ENCODE measurements at places on chromosomes 2 and 18.

DNA sequence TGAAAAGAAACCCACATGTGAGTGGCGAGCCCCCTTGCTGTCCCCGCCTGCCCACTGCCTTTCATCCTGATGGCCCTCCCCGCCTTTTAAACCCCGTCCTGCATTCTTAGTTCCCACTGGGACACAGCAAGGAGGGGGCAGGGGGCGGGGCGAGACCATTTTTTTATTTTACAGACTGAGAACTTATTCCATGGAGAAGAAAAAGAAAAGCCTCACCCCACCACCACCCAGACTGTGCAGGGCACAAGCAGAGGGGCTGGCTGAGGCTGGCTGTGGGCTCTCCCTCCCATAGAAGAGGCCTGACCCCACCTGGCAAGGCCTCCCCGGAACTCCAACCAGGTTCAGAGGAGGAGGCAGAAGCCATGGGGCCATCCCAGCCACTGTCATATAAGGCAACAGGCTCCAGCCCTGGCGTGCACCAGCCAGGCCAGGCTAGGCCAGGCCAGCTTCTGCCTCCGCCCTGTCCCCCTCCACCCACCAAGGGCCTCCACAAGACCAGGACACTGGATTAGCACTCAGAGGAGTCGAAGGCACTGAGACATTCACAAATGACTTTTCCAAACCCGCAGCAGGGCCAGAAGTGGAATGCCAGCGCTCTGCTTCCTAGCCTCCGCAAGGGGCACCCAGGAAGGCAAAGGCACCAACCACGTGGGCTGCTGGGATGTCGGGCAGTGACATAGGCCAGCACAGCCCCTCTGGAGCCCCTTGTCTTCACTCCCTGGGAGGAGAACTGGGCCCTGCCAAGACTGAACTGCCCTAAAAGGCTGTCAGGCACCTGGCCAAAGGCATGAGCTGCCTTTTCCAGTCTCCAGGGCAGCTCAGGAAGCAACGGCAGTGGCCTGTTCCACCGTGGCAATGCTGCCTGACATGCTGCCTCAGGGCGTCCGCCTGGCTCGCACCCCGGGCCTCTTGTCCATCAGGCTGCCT lies 37.5 kb upstream of the SEMA4C start:
- no peak for DNase-seq

- DNase-seq: no peak
Measured at GRCh38 chr18:45330170-45330594, 285.1 kb upstream of the SLC14A2 start.

GRCh38 chr2:20421336-20421987 lies 25.4 kb upstream of the RHOB start:
- no peak for DNase-seq

DNA sequence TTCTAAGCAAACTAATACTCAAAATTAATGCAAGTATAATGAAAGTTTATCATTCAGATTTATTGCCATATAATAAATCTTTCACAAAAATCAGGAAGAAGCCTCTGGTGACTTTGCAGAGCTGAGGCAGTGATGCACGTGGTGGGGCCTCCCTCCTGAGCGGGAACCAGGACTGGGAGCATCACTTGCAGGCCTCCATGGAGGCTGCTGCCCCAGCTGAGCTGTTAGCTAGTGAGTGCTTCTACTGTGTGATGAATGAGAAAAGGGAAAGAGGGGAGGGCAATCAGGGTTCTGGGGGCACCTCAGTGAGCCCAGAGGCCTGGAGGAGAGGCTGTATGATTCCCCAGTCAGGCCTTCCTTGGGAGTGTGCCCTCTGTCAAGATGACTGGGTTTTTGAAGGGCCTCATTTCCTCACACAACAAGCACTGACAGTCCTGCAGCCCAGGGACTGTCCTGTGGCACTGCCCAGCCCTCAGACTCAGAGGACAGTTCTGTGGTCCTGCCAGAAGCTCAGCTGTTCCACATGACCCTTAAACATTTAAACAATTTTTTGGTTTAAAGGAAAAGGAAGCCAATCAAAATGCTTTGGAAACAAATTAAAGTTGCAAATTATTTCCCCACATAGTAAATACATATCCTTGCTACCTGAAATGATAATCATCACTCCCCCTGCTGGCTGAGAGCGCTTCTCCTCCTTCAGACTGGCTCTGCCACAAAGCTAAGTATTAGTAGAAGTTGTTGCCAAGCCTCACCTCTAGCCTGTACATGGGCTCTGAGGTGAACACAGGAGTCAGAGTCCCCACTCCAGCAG lies 90.9 kb upstream of the SMAD7 start:
- DNase-seq: no peak

GRCh38 chr2:102083393-102083703 lies 59.2 kb upstream of the IL1R1 start:
- DNase-seq: no peak

DNA sequence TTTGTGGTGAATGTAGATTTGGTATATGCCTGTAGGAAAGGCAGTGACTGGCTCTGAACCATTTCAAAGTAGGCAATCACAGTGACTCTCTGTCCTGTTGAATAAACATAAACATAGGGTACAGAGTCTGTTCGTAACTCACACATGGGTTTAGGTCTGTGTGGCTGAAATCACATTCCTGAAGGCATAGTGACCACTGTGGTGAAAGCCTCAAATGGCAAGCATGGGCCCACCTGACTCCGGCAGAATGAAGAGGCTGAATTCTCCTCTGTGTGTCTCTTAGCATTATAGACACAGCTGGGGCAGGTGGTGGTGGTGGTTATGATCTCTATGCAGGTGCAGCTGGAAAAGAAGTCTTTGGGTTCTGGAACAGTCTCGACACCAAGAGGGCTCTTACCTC lies 61.2 kb downstream of the ITGA6 start:
- DNase-seq: no peak

- no peak for DNase-seq
Measured at GRCh38 chr2:185833864-185834263, 95.3 kb downstream of the FSIP2 start.

- no peak for DNase-seq
Measured at GRCh38 chr2:168910330-168910729, 9.2 kb downstream of the G6PC2 start.

GRCh38 chr2:9122367-9122766 lies 84.2 kb upstream of the ASAP2 start:
- no peak for DNase-seq

DNA sequence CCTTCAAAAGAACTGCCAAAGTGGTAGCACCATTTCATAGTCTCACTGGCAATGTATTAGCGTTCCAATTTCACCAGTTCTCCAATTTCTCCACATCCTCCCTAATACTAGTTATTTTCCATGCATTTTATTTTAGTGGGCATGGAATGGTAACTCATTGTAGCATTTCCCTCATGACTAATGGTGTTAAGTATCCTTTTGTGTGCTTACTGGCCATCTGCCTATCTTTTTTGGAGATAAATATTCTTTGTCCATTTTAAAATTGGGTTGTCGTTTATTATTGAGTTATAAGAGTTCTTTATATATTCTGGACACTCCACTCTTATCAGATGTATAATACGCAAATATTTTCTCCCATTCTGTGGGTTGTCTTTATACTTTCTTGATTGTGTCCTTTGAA lies 107.1 kb downstream of the THADA start:
- no peak for DNase-seq

DNA sequence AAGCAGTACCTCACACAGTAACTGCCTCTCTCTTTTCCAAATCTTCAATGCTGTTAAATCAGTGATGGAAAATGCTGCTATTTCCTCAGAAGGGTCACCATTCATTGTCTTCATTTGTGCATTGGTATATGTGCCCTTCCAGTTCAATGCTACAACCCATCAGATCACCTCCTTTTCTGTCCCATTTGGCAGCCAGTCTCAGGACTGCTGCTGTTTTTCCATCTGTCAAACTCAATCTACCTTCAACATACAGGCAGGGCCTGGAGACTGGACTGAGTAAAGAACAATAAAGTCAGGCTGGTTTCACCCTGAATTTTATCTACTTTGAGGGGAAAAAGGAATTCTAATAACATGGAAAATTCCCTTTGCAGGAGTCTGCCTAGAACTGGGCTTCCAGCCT lies 17.9 kb downstream of the ZNF385B start:
- DNase-seq: no peak

GRCh38 chr2:126739141-126739540 lies 83.2 kb downstream of the GYPC start:
- DNase-seq: no peak

DNA sequence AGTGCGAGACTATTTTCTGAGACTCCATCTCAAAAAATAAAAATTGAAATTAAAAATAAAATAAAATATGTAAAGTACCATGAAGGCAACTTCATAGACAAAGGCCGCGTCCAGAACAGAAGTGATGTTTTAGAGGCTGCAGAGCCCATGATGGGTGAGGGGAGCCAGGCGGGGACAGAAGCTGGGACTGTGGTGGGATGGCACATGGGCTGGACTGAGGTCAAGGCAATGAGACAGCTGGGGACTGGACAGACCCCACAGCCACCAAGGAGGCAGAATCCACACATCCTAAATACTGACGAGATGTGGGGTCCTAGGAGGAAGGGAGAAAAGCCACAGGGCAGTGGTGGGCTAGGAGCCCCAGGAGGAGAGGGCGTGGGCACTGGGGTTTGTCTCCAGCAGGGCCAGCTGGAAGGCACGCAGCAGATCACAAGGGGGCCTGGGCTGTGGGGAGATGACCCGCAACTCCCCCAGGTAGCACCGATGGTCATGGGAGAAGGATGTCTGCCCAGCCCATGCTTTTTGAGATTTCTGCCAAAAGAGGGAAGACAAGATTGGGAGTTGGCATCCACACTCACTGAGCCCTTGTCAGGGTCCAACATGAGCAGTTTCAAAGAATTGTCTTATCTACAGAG lies 74.3 kb downstream of the KCNF1 start:
- DNase-seq: no peak

DNA sequence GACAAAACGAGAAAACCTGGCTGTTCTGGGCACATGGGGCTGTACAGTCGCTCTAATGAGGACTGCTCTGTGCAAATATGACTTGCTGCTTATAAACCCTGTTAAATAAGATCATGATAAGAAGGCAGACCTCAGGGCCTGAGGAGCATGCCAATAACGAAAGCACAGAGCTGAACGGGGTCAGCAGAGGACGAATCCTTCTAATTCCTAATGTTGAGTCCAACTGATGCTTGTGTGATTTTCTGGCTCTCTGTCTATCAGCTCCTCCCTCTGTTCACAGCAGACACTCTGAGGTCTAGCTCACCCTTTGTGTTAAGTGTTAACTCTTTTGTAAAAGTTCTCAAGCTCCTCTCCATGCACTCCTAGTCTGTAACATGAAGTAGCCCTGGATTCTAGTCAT lies 167.2 kb upstream of the REV1 start:
- DNase-seq: no peak

DNA sequence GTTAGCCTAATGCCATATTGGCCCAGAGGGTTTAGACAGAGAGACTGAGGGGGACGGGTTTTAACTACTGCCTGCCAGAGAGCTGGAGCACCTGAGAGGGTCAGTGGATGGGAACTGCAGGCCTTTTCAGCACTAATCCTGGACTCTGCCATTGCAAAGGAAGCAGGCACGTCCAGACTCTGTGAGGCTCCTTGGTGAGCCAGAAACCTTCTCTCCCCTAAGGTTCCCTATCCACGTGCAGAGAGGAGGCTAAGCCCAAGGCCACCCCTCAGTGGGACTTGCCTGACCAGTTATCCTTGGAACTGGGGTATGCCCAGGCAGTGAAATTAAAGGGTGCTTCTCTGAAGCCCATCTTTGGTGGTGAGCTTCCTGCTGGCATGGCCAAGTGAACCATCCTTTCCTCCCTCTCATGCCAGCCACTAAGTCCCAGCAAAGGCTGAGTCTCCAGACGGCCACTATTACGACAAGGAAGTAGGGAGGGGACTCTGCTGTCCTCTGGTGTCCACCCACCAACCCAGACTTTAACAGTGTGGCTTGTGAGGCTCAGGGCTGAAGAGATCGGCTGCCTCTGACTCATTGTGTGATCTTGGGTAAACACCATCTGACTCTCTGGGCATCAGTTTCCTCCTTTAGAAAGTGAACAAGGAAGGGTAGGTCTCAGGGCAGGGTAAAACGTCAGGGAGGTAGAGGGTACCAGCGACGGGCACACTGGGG lies 3.9 kb upstream of the MLPH start:
- no peak for DNase-seq

- DNase-seq: no peak
Measured at GRCh38 chr2:23826771-23827170, 100.2 kb downstream of the ATAD2B start.

DNA sequence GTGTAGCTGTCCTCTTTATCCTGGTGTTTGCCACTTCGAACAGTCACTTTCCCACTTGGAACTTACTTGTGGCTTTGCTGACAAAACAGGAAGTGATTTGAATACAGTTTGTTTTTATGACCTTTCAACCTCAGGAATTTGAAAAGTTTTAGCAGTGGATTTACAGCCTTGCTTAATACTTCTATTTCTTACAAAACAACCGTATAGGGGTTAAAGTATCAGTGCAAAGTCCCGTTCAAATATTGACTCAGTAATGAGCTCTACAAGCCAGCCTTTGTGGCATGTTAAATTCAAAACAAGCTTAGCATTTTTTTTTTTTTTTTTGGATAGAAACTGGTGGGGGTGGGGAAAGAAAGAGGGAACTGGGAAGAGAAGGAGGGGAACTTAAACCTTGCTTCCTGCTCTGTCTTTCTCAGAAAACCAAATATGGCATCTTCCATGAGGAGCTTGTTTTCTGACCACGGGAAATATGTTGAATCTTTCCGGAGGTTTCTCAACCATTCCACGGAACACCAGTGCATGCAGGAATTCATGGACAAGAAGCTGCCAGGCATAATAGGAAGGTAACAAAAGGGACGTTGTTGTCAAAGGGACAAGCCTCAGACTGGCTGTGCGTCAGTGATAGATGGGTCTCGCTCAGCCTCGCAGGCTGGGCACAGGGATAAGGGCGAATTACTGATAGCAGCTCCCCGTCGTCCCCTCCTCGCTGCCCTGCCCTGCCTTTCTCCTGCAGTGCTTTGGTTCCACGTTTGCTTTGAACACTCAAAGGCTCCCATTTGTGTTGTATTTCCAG lies at the start of gene HNMT:
TSS of gene HNMT (plus strand) at position 408 of the 793 bp plus-strand sequence. CDS start at position 427, 19 bp downstream.
- no peak for DNase-seq

- no peak for DNase-seq
Measured at GRCh38 chr2:69213782-69214181, 173.2 kb downstream of the GFPT1 start.

DNA sequence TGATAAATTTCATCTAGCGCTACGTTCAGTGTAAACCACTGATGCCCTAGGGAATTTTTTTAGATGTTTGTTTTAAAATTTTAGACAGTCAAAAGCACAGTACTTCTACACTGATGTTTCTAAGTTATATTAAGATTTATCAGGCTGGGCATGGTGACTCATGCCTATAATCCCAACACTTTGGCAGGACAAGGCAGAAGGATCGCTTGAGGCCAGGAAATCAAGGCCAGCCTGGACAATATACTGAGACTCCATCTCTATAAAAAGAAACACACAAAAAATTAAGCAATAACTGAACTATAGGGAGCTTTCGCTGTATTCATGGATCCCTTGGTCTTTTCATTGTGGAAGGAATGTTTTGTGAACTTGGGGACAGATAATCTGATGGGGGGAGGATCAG lies 50.6 kb upstream of the MAPRE2 start:
- no peak for DNase-seq

GRCh38 chr2:69011611-69012157 lies 1.3 kb upstream of the ANTXR1 start:
- DNase-seq: no peak

- no peak for DNase-seq
Measured at GRCh38 chr2:43444989-43445645, 150.7 kb downstream of the THADA start.

- DNase-seq: no peak
Measured at GRCh38 chr2:54429054-54429453, 27.1 kb upstream of the SPTBN1 start.

GRCh38 chr2:792687-793086 lies 115.5 kb upstream of the TMEM18 start:
- no peak for DNase-seq

GRCh38 chr2:237581326-237581725 lies 9.2 kb downstream of the RAB17 start:
- DNase-seq: no peak

GRCh38 chr2:224122542-224122941 lies 83.5 kb upstream of the SERPINE2 start:
- no peak for DNase-seq

All from activated T-helper 1 cell treated with anti-CD3 and anti-CD28 coated beads, Interleukin-2, amount 50 U/mL, for 16 hours (primary cell).